Fibroblast of skin of right quadriceps (primary cell): ENCODE measurements at places on chromosomes 7 and 10.

DNA sequence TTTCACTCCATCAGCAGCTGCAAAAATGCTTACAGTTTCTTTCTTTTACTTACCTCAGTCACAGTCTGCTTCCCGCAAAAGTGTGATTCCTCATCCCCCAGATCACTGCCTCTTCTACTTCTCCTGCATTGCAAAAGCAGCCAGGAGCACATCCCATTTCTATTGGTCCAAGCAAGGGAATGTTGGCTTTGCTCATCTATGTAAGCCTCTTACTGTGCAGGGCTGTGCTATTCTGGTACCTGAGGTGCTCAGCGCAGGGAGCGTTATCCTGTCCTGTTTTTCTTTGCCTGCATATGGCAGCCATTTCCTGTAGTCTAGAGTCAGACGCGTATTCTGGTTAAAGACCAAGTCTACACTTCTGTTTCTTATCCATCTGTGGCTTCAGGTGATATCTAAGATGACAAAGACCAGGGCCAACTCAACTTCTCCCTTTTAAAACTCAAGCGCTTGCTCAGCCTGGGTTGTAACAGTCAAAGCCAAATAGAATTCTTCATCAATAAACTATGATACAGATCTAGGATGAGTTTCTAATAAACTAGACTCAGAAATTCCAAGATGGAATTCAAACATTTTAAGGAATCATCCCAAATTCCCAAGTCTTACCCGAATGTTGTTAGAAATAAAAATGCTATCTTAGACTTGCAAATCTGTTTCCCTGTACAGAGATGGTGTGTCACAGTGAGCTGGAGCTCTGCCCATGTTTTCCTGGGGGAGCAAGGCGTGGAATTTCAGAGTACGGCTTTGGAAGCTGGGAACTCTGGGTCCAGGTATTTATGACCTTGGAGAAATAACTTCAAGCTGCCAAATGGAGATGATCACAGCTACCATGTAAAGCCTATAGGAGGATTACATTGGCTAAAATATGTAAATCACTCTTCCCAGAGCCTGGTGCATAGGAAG lies 6.1 kb upstream of the RBM17 start:
- peak; percentile 18 for DNase-seq

- no peak for DNase-seq
Measured at GRCh38 chr10:64159910-64160872, 639.0 kb downstream of the REEP3 start.

DNA sequence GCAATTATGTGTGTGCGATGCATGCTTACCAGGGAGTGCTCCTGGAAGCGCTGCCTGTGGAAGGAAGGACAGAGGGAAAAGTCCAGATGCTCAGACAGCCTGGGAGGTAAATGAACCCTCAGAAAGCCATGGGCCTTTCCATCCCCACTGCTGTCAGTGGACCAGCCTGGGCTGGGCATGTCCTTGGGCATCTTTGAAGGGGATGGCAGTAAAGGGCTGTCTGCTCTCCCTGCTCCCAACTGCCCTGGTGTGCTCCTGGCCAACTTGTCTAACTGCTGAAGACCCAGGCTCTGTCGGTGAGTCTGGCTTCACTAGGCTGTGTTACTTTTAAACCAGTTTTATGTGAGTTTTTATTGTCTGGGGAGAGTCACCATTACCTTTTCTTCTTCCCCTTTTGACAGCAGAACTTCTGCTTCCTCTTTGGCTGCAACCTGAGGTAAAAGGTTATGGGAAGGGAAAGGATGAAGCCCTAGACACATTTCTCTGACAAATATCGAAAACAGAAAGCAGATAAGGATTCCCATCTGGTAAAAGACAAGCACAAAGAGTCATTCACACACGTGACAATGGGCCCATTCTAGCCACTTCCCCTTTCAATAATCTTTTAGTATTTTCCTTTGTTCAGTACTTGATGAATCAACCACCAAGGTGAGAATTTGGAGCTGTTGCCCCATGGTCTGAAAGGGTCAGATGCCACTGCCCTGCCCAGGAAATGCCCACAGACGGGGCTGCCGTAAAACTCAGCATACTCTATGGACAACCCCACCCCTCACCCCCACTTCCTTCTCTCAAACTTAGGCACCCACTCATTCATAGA lies 27.6 kb upstream of the PIK3AP1 start:
- DNase-seq: no peak

DNA sequence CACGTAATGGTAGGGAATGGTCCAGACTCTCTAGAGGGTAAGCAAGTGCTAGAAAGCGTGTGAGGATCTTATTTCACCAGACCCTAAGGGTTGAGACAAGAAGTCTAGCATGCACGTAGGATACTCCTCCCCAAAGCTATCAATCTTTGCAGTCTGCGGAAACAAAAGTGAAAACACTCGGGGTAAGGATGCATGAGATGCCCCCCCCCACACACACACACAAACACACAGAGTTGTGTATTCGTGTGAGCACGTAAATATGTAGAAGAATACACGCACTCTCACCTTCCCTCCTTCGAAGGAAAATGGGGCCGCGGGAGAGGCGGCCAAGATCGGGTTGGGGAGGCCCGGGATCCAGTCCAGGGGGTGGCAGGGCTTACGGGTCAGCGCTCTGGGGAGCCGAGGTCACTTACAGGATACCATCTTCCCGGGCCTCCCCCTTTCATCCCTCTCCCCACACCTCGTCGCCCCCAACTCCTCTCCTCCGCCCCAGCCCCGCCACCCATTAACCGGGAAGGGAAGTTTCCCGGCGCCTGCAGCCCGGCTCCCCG lies 455 bp downstream of the CUL2 start:
- DNase-seq: peak; percentile 22
